Stimulated activated CD8-positive, alpha-beta memory T cell treated with anti-CD3 and anti-CD28 coated beads, Interleukin-4, amount 100 ng/mL, for 1 hour (primary cell): ENCODE measurements at places on chromosomes 1 and 21.

GRCh38 chr1:234573711-234574299 lies 36.2 kb downstream of the IRF2BP2 start:
- DNase-seq, result no peak

- no peak for DNase-seq
Measured at GRCh38 chr1:25501235-25502058, 42.0 kb upstream of the LDLRAP1 start.

- no peak for DNase-seq
Measured at GRCh38 chr1:119279456-119280381, 88.9 kb upstream of the HAO2 start.

- DNase-seq, result no peak
Measured at GRCh38 chr1:225447650-225448089, 19.8 kb upstream of the LBR start.
